ENCODE measurements at places on chromosomes 2 and 18. TPM values are rescaled to one million over a fixed set of nuclear protein-coding genes. Genes with fewer than 3 reads are reported as not detected.

Gene UGT1A3
- total RNA-seq, result not detected

Gene HOXD4
- 2.7 TPM for total RNA-seq

Gene LOXHD1
- not detected for total RNA-seq

Gene GALM
- total RNA-seq, result 10.0 TPM

Gene CNRIP1
- total RNA-seq, result 26.6 TPM

Gene PASK
- total RNA-seq, result 1.5 TPM

Gene SNORC
- total RNA-seq, result 0.12 TPM

Gene ANKRD29
- total RNA-seq, result 0.82 TPM

Gene IL37
- not detected for total RNA-seq

Gene RAPH1
- 42.2 TPM for total RNA-seq

Gene MPP4
- 1.1 TPM for total RNA-seq

Gene WDSUB1
- total RNA-seq, result 5.7 TPM

Gene SLC25A52
- total RNA-seq, result not detected

Gene TEKT4
- not detected for total RNA-seq

Gene RFTN2
- total RNA-seq, result 23.0 TPM

Gene CXCR1
- not detected for total RNA-seq

Gene IL1R1
- total RNA-seq, result 195 TPM

Gene XIRP2
- not detected for total RNA-seq

Gene FIGN
- total RNA-seq, result 1.3 TPM

Data from pericardium fibroblast (primary cell).